ENCODE measurements at places on chromosomes 1 and 21.

DNA sequence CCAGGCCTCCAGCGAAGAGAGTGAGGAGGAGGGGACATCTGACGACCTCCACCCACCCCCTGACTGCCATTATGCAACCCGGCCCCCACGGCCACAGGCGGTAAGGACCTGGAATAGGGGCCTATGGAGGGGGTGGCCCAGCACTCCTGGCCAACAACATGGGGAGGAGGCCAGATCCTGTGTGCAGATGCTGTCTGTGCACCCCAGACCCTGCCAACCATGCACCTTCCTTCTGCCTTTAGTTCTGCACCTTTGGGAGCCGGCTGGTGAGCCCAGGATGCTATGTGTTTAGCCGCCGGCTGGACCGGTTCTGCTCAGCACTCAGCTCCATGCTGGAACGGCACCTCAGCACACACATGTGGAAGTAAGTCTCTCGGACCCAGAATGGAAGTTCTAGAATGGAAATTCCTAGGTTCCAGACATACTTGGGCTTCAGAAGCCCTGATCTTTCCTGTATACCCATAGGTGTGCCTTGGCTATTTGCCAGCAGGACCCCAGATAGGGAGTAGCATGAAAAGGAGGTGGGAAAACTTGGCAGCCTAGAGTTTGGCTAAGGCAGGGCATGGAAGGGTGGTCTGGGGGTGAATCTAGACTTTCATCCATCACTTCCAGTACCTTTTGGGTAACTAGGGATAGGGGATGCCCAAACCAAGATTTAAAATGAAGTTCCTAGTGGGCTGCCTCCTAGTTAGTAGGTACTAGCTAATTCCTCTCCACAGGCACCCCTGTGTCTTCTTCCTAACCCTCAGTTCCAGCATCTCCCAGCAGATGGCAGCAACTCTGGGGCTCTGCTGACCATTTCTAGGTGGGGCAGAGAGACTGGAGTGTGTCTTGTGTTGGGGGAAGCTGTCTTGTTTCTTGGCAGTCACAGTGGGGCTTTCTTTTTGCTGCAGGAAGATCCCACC, 3.6 kb upstream of the CYB561D1 start:
- DNase-seq = no peak

DNA sequence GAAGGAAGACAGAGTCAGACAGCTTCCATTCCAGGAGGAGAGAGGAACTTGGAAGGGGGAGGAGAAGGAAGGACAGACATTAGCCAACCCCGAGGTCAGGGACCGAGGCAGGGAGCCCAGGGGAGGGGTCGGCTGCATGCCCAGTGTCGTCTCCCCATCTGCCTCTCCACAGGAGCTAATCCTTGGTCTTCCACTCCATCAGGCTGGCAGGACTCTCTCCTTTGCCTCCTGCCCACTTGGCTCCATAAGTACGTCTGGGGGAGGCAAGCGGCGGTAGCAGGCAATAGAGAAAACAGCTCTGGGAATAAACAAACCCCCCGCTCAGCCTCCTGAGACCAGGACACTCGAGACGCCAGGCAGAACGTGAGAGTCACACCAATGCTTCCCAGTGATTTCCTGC, 71.3 kb downstream of the GRIK3 start:
- DNase-seq = no peak

DNA sequence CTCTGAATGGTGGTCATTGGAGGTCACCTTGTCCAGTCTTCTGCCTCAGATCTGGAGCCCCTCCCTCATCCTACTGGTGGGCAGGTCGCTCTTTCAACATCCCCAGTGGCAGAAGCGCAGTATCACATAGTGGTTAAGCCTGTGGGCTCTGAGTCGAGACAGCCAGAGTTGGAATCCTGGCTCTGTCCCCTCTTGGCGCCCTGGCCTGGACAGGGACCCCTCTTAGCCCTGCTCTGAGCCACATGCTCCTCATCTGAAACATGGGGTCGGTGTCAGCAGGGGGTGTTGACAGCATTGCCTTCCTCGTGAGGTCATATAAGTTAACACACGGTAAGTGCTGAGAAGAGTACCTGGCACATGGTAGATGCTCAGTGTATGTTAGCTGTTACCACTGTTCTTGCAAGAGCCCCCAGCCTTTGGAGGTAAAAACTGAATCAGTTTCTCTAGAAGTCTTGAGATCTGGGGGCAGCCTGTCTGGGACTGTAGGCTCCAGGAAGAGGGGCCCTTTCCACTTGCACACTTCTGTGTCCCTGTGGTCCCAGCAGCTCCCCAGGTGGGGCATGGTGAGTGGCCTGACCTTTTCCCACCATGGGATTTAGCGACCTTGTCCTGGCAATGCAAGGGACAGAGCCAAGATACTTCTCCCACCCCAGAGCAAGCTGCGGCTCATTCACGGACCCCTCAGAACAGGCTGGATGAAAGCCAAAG, 6.4 kb downstream of the ZC3H12A start:
- no peak for DNase-seq

DNA sequence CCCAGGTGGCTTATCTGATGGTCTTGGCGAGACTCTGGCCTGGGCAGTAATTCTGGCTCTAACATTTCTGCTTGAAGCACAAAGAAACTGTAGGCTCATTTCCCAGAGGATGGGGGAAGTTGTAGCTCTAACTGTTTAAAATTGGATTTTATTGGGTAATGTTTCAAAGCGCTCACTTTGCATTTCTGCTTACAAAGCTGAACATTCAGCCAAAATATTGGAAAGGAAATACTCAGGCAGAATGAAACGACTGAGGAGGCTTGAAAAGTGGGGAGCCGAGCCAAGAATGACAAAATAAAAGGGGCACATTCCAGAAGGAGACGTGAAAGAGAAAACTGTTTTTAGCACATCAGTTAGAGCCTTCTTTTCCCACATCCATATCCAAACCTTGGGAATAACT, 202.6 kb downstream of the GRIK1 start:
- DNase-seq = no peak

- DNase-seq = no peak
These were observed 7.9 kb downstream of the LYST start for GRCh38 chr1:235858766-235859165.

DNA sequence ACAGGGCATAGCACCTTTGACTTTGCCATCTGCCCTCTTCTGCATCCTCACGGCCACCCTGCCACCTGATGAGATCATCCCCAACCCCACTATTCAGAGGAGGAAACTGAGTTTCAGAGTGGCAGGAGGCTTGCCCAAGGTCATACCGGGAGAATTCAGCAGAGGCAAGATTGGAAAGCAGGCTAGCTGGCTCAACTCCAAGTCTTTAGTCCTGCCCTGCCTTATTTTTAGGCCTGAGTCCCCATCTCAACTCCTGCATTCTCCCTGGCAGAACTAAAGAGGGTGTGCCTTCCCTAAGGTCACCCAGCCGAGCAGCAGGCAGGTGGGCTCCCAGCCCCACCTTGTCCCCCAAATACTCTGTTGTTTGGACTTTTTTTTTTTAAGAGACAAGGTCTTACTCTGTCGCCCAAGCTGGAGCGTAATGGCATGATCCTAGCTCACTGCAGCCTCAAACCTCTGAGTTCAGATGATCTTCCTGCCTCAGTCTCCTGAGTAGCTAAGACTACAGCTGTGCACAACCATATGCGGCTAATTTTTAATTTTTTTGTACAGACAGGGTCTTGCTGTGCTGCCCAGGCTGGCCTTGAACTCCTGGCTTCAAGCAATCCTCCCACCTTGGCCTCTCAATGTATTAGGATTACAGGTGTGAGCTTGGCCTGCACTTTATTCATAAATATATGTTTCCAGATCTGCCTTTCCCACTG, 13.8 kb upstream of the FGR start:
- DNase-seq = no peak

- no peak for DNase-seq
These were observed 169.0 kb downstream of the VAV3 start for GRCh38 chr1:107795994-107796393.

GRCh38 chr1:210883821-210884220, 250.1 kb downstream of the KCNH1 start:
- DNase-seq = no peak

- no peak for DNase-seq
These were observed 140.2 kb upstream of the SERTAD4 start for GRCh38 chr1:210092366-210092765.

DNA sequence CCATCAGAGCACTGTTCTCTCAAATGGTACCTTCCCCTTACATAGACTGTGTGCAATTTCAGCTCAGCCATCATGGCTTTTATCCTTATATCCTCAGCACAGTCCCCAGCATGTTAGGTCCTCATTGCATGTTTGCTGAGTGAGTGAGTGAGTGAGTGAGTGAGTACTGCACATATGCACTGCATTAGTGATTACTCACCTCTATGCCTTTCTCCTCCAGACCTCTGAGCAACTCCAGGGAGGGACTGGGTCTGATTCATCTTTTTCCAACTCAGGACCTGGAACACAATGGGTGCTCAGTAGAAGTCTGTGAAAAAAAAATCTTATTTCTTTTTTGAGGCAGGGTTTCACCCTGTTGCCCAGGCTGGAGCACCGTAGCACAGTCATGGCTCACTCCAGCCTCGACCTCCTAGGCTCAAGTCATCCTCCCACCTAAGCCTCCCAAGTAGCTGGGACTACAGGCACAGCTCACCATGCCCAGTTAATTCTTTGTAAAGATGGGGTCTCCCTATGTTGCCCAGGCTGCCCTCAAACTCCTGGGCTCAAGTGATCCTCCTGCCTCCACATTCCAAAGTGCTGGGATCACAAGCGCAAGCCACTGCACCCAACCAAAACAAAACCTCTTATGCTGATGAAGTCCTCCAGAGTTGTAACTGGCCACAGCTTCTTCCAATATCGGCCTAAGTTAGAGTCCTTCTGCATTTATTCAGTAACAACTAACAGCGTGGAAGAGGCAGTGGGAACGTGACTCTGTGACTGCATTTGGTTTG, 23.7 kb downstream of the RNU5D-1 start:
- DNase-seq = no peak

GRCh38 chr21:22575165-22575584, 1577.0 kb downstream of the NCAM2 start:
- no peak for DNase-seq

DNA sequence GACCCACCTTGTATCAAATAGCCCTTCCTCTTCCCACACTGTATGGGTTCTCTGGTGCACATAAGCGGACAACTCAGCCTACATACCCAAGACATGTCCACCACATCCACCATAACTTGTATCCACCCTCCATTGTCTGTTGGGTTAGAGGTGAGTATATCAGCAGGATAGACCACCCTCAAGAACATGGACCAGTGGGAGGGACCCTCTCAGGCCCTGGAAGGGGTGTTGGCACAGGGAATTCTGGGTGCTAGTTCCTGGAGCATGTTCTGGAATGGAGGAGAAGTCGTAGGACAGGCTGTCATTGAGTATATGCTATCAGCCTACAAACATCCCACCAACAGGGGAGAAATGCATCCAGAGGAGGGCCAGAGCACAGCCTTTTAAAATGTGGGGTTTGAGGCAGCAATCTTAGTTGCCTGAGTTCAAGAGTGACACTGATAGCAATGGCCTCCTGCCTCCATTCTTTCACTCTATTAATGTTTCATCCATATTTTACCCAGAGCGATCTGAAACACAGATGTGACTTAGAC, 7.5 kb downstream of the CD55 start:
- no peak for DNase-seq

GRCh38 chr21:43654806-43655489, 4.3 kb downstream of the HSF2BP start:
- DNase-seq = no peak

DNA sequence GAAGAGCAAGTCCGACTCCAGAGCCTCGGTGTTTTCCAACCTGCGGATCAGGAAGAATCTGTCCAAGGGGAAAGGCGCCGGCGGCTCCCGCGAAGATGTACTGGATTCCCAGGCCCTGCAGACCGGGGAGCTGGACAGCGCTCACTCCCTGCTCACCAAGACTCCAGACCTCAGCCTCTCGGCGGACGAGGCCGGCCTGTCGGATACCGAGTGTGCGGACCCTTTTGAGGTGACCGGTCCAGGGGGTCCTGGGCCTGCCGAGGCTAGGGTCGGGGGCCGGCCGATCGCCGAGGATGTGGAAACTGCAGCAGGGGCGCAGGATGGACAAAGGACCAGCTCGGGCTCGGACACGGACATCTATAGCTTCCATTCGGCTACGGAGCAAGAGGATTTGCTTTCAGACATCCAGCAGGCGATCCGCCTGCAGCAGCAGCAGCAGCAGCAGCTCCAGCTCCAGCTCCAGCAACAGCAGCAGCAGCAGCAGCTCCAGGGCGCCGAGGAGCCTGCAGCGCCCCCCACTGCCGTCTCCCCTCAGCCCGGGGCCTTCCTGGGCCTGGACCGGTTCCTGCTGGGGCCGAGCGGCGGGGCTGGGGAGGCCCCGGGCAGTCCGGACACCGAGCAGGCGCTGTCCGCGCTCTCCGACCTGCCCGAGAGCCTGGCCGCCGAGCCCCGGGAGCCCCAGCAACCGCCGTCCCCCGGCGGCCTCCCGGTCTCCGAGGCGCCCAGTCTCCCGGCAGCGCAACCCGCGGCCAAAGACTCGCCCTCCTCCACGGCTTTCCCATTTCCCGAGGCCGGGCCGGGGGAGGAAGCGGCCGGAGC, 827 bp downstream of the FMN2 start:
- no peak for DNase-seq

- DNase-seq = no peak
These were observed 54.5 kb downstream of the PAPPA2 start for GRCh38 chr1:176517484-176517883.

GRCh38 chr1:245310571-245311531, 156.1 kb downstream of the KIF26B start:
- DNase-seq = no peak
